ENCODE measurements at places on chromosomes 2 and 18.

GRCh38 chr2:119823734-119824334 is 64.1 kb downstream of the PTPN4 start:
- DNase-seq, result peak; percentile 47

- DNase-seq, result peak; percentile 75
Measured at GRCh38 chr2:150160058-150160457, 327.4 kb downstream of the RND3 start.

GRCh38 chr2:26904839-26905238 is 56.9 kb downstream of the DPYSL5 start:
- no peak for DNase-seq

- no peak for DNase-seq
Measured at GRCh38 chr2:231660860-231661259, 47.5 kb upstream of the PTMA start.

DNA sequence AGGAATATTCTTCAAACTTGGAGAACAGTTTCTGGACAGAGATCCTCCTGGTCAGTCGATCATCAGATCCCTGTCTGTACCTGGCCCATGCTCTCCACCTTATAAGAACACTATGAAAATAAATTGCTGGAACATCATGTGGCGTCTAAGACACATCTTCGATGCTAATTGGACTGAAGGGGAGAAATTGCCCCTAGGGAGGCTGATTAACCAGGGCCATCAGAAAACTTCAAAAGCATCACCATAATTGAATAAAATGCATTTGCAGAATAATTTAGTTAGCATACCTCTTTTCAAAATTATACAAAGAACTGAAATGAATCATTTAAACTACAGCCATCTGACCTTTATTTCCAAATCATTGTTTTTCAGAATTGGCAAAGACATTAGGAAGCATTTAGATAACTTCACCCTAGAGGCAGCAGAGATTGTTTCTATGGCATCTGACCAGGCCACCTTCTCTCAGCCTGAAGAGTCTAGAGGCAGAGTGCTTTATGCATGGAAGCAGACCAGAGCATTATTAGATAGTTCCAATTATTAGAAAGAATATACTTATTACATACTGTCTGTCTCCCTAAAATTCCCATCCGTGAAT is 48.9 kb upstream of the CNTNAP5 start:
- DNase-seq, result no peak

DNA sequence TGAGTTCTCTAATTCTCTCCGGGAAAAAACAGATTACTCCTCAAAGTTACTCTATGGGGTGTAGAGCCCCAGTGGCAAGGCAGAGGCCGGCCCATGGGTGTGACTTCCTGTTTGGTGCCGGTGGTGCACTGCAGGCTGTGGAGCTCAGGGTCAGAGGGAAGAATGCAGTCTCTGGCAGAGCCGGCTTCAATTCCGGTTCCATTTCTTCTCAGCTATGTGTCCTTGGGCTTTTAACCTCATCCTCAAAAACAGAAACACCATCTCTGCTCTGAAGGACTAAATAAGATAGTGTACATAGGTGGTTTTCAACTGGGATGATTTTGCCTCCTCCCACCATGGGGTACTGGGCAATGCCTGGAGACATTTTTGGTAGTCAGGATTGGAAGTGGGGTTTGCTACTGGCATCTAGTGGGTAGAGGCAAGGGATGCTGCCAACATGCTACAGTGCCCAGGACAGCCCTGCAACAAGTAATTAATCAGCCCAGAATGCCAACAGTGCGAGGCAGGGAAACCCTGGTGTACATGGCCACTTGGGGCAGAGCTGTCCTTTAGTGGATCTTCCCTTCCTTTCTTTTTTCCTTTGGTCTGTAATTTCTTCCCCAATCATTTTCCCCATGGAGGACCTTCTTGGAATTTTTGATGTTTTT is 81.2 kb downstream of the INSIG2 start:
- no peak for DNase-seq

DNA sequence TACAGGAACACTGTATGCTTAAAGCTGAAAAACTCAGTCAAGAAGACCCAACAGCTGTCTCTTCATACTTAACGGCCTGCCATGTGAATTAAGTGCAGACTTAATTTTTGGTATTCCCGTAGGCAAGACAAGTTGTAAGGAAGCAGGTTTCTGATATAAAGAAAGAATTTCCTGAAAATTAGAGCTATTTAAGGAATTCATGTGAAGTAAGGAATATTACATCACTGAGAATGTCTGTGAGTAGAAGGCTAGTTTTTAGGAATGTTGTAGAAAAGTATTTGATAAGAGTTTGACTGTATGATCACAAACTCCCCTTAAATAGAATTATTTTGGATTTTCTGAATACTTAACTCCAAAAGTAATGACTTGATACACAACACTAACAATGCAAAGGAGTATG is 51.0 kb downstream of the WDR33 start:
- DNase-seq, result no peak

- no peak for DNase-seq
Measured at GRCh38 chr2:98744595-98744994, 13.7 kb upstream of the MGAT4A start.

DNA sequence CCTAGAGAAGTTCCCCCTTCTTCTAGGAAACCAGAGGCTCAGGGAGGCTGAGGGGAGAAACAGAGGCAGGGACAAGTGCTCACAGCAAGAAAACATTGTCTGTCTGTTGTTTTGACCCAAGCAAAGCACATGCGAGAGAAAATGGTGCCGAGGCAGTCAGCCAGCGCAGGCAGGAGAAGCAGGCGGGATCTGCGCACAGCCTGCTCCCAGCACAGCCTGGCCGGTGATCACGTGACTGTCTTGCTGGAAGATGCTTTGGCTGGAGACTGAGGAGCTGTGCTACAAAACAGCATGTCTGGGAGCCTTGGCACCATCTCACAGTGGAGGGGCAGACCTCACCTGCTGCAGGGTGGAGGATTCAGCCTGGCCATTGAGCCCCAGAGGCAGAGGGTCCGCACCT is 93.7 kb upstream of the MYCN start:
- DNase-seq, result no peak

- DNase-seq, result peak; percentile 54
Measured at GRCh38 chr2:113962692-113963480, 73.0 kb downstream of the ACTR3 start.

- no peak for DNase-seq
Measured at GRCh38 chr2:24754985-24755705, 38.0 kb downstream of the PTRHD1 start.

GRCh38 chr18:61334951-61335683 is 1.9 kb downstream of the CDH20 start:
- DNase-seq, result no peak

GRCh38 chr18:44889111-44889510 is 208.4 kb downstream of the SETBP1 start:
- no peak for DNase-seq

- no peak for DNase-seq
Measured at GRCh38 chr2:196096982-196097745, 28.5 kb upstream of the DNAH7 start.

DNA sequence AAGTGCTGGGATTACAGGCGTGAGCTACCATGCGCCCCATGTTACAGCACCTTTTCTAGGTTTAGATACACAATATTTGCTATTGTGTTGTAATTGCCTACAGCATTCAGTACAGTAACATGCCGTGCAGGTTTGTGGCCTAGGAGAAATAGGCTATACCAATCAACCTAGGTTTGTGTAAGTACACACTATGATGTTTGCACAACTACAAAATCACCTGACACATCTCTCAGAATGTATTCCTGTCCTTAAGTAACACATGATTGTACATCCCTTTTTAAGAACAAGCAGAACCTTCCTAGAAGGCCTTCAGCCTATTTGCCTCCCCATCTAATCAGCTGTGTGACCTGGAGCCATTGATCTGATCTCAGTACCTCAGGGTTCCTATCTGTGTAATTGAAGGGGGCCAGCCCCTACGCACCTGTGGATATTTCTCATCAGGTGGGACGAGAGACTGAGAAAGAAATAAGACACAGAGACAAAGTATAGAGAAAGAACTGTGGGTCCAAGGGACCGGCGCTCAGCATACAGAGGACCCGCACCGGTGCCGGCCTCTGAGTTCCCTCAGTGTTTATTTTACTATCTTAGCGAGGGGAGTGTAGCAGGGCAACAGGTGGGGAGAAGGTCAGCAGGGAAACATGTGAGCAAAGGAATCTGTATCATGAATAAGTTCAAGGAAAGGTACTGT is 18.7 kb upstream of the TMBIM1 start:
- DNase-seq, result no peak

DNA sequence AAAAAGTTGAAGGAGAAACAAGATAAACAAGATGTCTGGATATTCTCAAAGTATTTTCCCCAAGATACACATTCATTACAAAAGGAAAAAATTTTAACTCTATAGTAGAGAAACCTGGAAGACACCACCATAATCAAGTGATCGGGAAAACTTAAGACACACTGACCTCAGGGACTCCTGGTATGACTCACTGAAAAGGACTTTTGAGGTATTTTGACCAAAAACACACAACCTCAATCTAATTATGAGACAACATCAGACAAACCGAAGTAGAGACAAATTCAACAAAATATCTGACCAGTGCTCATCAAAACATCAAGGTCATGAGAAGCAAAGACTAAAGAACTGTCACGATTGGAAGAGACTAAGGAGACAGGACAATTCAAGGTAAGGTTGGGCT is 34.7 kb downstream of the LPIN2 start:
- no peak for DNase-seq

DNA sequence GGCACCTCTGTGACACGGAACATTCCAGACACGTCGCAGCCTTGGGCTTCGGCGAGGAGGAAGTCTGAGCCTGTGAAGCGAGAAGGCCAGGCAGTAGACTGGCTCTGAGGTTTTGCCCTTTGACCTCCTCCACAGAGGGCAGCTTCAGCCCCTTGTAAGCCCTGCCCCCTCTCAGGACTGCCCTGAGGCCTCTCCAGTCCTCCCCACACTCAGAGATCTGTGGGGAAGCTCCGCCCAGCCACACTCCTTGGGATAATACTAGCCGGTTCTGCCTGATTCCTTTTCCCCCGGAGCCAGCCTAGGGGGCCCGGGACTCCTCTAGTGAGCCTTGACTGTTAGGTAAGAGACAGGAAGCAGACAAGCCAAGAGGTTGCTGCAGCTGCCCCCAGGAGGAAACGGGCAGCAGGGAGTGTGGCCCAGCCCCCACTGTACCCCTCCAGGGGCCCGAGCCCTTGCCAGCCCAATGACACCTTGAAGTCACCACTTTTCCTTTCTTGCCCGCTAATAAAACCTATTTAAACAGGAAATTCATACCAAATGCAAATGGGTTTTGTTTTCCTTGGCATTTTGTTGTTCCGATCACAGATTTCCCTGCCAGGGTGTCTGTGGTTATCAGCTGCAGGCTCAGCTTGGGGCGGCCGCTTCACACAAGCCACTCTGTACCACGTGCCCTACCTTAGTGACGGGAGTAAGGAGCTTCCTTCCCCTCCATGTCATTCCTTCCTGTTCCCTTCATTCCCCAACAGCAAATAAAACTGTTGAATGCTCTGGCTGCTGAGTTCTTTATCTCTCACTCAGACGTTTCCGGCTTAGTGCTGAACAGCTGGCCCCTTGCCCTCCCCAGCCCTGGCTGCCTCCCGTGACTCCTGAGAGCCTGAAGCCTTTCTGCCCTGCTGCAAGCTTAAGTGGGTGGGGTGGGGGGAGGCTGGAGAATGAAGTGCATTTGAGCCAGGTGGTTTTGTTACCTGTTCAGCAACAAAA is 124.7 kb downstream of the CABLES1 start:
- peak; percentile 75 for DNase-seq

GRCh38 chr2:189834059-189834458 is 49.8 kb downstream of the PMS1 start:
- DNase-seq, result no peak

GRCh38 chr2:54461261-54461660 is 5.1 kb downstream of the SPTBN1 start:
- DNase-seq, result peak; percentile 50

Measured in fibroblast of skin of right quadriceps (primary cell).